CD4-positive, alpha-beta T cell treated with Interleukin-6 at 100 ng/mL for 8 hours (primary cell): ENCODE measurements at places on chromosomes 13 and 19.
A peak's percentile ranks its signal among the peaks of the same experiment; 100 is the strongest.

DNA sequence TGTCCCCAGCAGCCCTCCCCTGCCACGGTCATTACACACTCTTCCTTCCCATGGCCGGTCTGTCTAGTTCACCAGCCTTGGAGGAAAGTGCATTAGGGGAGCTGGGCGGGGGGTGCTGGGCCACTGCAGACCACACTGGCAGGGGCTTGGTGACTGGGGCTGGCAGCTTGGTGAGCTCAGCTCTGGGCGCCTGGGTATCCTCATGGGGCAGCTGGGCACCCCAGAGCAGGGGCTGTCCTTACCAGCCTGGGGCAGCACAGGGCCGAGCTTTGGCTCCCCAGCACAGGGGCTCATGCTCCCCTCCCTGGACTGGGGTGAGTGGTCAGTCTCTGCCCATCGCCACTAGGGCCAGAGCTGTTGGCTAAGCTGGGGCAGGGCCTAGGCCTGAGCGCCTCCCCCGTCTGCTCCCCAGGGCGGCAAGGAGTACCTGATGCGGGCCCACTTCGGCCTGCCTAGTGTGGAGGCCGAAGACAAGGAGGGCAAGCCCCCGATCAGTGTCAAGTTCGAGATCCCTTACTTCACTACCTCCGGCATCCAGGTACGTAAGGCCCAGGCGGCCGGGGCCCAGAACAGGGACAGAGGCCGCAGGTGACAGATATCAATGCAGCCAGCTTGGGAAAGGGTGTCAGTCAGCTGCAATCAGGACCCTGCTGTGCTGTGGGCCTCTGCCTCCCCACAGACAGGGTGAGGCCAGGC is 35.5 kb downstream of the AP1M1 start:
- DNase-seq, result no peak

GRCh38 chr13:112451512-112452379 is 75.6 kb downstream of the SPACA7 start:
- DNase-seq, result no peak

DNA sequence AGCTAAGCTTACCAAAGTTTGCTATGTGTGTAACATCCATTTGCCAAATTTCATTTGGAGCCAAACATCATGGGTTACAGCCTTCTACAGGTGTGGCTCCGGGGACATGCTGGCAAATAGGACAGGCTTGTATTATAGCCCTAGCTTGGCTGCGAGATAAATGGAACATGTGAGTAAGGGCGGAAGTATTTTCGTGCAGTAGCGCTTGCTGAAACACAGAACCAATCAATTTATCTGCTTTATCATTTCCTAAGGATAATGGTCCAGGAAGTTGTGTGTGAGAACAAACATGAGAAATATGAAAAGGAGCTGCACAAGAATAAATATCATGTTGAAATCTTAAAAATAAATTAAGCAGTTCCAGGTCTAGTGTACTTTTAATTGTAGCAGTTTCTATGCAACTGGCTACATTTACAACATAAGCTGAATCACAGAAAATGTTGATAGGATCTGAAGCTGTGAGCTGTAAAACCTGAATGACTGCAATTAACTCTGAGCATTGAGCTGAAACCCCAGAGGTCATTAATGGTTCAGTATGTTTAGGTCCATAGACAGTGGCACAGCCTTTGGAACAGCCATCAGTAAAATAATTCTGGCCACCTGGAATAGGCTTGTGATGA is 22.2 kb upstream of the ZNF100 start:
- DNase-seq, result no peak

- DNase-seq, result no peak
These were observed 1065.8 kb upstream of the SPRY2 start for GRCh38 chr13:81406639-81407292.

- DNase-seq, result no peak
These were observed 57.5 kb upstream of the KCTD4 start for GRCh38 chr13:45258334-45258675.

GRCh38 chr13:44396701-44397580 is 23.3 kb downstream of the SERP2 start:
- no peak for DNase-seq

GRCh38 chr13:114129649-114130062 is 2.8 kb downstream of the RASA3 start:
- DNase-seq, result no peak

DNA sequence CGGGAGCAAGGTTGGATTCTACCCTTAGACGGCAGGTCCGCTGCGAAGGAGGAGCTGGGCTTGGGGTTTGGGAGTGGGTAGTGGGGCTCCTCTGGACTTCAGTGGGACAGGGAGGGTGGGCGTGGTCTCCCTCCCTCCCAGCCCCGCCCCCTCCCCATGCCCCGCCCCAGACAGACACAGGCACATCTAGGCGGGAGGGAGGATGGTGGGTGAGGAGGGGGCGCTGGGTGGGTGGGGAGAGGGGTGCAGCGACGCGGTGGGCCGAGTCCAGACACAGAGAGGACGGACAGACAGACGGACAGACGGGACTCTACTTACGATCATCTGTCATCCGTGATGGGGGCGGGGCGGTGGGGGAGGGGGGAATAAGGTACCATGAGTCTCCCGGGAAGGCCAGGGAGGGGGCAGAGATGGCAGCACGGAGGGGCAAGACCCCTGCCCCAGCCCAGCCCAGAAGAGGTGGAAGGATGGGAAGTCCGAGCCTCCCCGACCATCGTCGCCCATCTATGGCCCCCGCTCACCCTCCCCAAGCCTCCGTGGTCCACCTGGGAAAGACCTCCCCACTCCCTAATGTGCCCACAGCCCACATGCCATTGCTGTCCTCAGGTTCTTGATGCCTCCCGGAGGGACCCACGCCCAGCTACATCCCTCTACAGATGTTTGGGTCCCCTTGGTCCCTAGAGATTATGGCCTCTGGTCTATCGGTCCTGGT is 64.8 kb downstream of the UNC13A start:
- DNase-seq, result no peak

- no peak for DNase-seq
These were observed 347.8 kb downstream of the MZT1 start for GRCh38 chr13:72379581-72379980.

DNA sequence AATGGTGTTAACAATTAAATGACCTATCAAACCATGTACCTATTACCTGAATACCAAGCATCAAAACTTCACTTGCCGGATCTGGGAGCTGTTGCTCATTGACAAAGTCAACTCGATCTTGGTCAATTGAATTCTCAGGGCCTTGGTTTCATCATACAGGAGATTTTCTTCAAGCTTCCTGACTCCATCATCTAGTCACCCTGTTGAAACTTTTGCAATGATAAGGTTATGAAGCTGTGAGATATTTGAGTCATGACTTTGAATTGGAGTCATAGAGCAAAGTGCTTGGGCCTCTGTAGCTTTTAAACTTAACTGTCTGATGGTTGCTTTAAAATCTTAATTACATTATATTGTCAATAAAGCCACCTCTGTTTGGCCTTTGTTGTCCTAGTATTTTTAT is 260.9 kb downstream of the COG6 start:
- DNase-seq, result no peak

DNA sequence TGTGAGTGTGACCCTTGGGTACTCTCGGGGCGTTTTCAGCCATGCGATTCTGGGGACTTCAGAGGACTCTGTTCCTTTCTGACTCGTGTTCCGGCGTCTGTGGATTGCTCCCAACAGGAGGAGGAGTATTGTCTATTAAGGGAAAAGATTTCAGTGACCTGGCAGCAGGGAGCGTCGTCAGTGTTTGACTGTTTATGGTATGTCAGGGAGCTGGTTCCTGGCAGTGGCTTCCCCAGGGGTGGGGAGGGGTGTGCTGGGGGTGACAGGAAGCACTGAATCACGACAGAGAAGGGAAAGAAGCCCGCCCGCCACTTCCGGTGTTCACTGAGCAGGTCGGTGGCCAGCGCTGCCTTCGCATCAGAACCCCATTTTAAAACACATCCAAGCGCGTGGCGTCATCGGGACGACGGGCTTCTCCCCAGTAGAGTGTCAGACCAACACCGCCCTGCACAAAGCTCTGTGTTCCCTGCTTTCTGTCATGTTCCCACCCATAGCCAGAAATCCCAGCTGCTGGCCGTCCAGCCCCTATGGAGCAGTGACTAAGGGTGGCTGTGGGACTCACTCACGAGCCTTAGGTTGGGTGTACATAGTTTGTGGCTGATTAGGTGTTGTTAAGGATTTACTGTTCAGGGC is 33.8 kb downstream of the COL4A2 start:
- DNase-seq, result peak; percentile 68

GRCh38 chr13:42984691-42985090 is 7.3 kb downstream of the EPSTI1 start:
- DNase-seq, result no peak

GRCh38 chr13:113639616-113640262 is 18.3 kb downstream of the ATP4B start:
- DNase-seq, result no peak

GRCh38 chr19:51108805-51109146 is 567 bp upstream of the CTU1 start:
- no peak for DNase-seq

GRCh38 chr19:40610396-40611064 is 9.4 kb downstream of the LTBP4 start:
- DNase-seq, result peak; percentile 66

- peak; percentile 97 for DNase-seq
These were observed 1.9 kb upstream of the FXYD7 start for GRCh38 chr19:35140962-35141836.

- DNase-seq, result no peak
These were observed 149.6 kb downstream of the UGGT2 start for GRCh38 chr13:95903569-95903968.

- DNase-seq, result no peak
These were observed 12.1 kb downstream of the LMTK3 start for GRCh38 chr19:48499316-48500090.

- DNase-seq, result no peak
These were observed 688.6 kb upstream of the SLITRK1 start for GRCh38 chr13:84570831-84571230.

- DNase-seq, result peak; percentile 38
These were observed 27.3 kb downstream of the TM9SF2 start for GRCh38 chr13:99528547-99528946.

DNA sequence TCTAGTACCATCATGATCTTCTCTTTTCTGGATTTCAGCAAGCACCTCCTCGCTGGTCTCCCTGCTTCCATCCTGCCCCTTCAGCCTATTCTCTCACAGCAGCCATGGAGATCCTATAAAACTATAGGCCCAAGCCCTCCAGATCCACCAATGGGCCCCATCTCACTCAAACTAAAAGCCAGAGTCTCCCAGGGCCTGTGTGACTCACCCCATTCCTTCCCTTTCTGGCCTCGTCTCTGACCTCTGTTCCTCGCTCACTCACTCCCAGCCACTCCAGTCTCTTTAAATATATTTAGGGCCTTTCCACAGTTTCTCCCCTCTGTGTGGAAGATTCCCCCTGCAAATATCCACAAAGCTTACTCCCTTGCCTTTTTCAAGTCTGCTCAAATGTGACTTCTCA is 89.7 kb downstream of the HSPH1 start:
- no peak for DNase-seq

DNA sequence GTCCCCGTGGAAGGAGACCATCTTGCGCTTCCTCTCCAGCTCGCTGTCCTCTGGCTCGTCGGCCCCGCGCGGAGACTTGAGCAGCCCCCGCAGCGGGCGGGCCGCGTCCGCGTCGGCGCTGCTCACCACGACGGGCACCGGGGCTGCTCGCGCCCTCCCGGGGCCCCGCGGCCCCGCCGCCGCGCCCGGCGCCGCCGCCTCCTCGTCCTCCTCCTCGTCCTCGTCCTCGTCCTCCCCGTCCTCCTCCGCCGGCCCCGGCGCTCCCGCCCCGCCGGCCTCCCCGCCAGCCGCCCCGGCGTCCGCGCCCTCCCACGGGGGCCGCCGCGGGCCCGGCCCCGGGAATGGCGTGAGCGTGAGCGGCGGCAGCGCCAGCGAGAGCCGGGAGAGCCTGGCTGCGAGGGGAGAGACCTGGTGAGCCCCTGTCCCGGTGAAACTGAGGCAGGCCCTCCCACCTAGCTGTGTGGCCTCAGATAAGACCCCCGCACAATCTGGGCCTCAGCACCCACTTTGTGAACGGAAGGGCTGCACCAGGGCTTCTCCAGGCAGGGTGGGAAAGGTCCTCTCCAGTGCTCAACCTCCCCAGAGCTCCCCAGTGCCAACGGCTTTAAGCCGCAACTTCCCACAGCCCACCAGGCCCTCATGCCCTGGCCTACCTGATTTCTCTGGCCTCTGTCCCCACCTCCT is 17.8 kb downstream of the LMTK3 start:
- no peak for DNase-seq

DNA sequence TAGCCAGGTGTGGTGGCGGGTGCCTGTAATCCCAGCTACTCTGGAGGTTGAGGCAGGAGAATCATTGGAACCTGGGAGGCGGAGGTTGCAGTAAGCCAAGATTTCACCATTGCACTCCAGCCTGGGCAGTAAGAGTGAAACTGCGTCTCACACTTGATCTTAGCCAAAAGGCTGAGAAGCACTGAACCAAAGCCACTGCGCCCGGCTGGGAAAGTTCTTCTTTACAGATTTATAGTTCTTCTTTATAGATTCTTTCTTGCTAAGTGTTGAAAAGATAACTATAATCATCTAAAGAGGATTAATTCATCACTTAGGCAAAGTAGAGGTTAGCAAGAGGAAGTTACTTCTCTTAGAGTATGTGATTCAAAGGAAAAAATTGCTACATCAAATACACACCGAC is 11.1 kb downstream of the ZNF417 start:
- no peak for DNase-seq

GRCh38 chr13:22945321-22946226 is 235.2 kb upstream of the SGCG start:
- no peak for DNase-seq
